ENCODE measurements at places on chromosomes 2 and 18.

DNA sequence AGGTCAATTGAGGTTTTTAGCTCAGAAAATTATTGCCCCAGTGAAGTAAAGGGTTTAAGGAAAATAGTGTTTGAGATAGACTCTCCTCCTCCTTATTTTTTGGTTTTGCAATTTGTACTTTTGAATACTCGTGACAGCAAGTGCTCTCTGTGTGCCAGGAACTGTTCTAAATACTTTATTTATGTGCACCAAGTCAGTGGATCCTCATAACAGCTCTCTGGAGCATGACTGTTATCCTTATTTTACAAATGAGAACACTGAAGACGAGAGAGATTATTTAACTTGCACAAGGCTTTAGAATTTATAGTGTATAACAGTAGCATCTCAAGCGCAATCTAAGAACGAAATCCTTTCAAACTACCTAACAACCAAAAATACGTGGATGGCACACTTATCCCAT is 24.7 kb downstream of the BABAM2 start:
- no peak for DNase-seq

GRCh38 chr2:240728827-240729226 is 37.2 kb downstream of the AQP12A start:
- DNase-seq = no peak

DNA sequence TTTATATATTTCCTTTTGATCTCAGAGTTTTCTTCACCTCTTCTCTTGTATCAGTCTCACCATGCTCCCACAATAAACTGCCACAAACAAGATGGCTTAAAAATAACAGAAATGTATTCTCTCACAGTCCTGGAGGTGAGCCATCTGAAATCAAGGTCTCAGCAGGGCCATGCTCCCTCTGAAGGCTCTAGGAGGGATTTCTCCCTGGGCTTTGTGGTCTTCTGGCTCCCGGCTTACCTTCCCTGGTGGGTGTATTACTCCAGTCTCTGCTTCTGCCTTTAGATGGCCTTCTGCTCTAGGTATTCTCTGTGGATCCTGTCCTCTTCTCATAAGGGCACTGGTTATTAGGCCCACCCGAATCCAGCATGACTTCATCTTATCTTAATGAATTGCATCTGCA is 994.7 kb upstream of the POU3F3 start:
- DNase-seq = no peak

DNA sequence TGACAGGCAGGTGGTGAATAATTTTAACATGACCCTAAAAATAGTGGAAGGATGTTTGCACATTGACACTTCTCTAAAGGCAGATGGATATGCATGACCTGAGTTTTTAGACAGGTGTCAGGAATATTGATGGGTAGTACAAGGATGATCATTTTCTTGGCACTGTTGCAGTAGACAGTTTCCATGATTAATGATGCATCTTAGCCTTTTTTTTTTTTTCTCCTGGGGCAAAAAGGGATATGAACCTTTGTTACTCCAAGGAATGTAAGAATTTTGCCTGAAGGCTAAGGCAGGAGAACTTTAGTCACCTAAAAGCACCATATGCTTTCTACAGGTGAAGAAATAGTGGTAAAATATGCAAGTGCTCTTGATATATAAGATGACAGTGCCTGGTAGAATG is 136.3 kb upstream of the CAVIN2 start:
- DNase-seq = no peak

GRCh38 chr2:47360927-47361326 is 42.0 kb upstream of the MSH2 start:
- no peak for DNase-seq

DNA sequence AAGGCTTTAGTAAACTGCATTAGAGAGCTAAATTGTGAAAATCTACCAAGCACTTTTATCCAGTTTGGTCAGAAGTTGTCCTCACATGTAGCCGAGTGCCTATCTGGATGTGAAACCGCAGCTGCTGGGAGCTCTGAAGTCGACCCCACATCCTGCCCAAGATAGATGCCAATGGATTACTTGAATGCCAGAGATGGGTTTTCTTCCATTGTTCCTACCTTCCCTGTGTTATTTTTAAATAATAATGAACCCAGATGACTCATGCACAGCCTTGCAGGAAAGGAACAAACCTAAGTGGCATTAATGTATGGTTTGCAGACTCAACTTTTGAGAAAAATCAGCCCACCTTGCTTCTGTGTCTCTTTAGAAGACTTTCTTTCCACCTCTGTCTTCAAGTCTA is 408.5 kb downstream of the FBXO15 start:
- DNase-seq = no peak

GRCh38 chr2:109396202-109397180 is 217.3 kb downstream of the SEPTIN10 start:
- DNase-seq = no peak

- peak; percentile 71 for DNase-seq
These were observed 761.8 kb upstream of the ACVR2A start for GRCh38 chr2:147082850-147083522.

GRCh38 chr2:204279819-204280218 is 265.5 kb upstream of the PARD3B start:
- DNase-seq = no peak
